ENCODE measurements at places on chromosomes 1 and 21.

GRCh38 chr1:13600762-13601453 is 17.3 kb downstream of the PDPN start:
- DNase-seq: no peak

DNA sequence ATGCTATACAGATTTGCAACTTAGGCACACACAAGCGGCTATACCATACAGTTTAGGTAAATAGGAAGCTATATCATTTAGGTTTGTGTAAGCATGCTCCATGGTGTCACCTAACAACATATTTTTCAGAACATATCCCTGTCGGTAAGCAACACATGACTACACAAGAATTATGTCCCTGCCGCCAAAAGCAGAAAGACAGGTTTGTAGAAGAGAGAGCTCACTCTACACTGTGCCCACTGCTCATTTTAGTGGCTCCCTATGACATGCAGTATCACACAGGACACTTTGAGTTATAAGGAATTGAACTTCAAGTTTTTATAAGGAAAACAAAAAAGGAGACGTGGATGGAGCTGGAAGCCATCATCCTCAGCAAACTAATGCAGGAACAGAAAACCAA is 132.5 kb upstream of the KAZN start:
- DNase-seq: no peak

GRCh38 chr21:44424608-44425306 is 30.6 kb upstream of the LRRC3 start:
- DNase-seq: no peak

DNA sequence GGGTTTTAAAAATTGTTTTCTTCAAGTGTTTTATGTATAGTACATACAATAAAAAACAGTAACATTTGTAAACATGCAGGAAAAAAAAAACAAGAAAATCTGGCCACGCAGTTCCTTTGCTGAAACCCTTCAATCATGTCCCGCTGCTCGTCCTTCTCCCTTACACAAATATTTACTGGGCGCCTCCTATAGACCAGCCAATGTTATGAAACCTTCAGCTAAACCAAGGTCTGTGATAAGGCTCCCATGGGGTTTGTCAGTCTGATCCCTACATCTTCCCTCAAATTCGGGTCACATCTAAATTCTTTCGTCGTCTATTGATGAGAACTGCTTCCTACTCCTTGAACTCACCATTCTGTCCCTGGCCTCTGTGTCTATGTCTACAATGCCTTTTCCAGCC is 583.9 kb downstream of the SMYD3 start:
- DNase-seq: no peak

DNA sequence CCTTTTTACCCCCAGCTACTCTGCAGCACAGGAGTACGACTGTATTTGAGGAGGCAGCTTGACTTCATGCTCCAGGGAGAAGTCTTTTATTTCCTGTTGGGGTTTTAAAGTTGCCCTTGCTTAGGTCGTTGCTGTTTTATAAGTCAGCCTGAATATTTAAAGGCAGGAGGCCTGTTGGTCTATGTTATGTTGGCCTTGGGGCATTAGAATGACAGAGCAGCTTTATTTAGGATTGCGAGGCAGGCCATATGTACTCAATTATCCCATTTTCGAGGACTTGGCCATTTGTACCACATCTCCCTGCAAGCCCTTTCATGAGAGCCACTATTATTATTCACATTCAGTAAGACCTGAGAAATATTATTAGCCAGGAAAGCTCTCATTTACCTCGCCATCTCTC is 47.0 kb downstream of the KIF26B start:
- DNase-seq: no peak

- no peak for DNase-seq
Measured at GRCh38 chr21:42632336-42632751, 21.1 kb upstream of the PDE9A start.

DNA sequence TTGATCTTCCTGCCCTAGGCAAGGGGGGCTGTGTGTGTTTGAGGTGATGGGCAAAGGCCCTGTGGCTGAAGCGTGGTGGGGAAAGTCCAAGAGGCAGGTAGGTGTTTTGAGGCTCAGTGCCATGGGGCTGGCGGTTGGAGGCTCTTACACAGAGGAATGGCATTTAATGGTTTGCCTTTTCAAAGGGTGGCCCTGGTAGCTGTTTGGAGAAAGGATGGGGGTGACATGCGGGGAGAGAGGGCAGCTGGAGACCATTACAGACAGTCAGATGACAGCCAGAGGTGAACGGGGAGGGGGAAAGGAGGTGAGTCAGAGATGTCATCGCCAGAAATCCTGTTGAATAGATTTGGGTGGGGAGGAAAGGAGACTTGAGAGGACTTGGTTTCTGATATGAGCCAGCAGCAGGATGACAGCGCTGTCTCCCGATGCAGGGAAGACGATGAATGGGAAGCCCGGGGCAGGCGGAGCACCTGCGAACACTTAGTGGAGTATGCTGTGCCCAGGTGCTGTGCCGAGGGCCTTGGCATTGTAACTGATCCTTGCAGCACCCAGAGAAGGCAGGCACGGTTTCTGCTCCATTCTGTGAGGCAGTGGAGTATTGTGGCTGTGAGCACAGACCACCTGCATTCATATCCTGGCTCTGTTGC is 56.3 kb downstream of the MAN1C1 start:
- no peak for DNase-seq

DNA sequence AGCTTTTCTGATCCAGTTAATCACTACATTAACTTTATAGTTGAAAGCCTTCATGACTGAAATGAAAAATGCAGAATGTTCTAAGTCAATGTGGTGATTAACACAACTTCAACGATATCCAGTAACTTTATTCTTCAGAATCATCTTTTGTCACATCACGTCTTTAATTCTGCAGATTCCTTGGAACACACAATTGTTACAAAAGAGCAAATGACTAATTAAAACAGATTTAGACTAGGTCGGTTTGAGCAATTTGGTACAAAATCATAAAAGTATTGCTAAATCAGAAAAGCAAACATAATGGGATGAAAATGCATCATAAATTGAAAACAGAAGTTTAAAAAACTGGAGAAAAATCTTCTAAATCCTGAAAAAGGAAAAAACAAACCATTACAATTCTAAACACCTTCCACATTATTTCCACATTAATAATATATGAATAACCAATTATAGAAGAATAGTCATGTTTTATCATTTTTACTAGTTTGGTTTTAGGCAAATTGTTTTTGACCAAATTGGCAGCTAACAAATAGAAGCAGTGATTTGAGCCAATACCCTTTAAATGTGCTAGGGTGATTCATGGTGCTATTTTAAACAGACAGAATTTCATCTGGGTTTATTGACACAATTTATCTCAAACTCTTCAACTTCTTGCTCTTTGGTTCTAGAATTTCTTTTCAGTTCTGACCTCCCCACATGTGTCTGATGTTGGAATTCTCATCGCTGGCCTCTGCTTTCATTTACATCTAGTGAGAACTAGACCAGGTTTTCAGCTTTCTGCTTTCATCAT is 468.1 kb upstream of the PTBP2 start:
- DNase-seq: no peak

DNA sequence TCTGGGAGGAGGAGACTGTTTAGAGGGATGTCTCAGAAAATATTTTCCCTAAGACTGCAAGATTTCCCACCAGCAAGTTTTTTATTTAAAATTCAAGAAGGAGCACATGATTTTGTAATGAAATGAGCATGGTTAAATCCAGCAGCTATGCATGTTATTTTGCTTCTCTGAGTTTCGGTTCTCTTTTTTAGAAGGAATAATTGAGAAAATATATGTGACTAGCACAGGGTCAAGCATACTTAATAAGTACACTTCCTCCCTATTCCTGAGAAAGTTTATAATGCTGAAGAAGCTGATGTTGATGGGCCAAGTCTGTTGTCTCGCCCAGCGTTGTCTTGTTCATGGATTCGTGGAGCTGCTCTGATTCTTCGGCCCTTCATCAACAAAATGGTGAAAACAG is 51.2 kb downstream of the EXO1 start:
- no peak for DNase-seq

DNA sequence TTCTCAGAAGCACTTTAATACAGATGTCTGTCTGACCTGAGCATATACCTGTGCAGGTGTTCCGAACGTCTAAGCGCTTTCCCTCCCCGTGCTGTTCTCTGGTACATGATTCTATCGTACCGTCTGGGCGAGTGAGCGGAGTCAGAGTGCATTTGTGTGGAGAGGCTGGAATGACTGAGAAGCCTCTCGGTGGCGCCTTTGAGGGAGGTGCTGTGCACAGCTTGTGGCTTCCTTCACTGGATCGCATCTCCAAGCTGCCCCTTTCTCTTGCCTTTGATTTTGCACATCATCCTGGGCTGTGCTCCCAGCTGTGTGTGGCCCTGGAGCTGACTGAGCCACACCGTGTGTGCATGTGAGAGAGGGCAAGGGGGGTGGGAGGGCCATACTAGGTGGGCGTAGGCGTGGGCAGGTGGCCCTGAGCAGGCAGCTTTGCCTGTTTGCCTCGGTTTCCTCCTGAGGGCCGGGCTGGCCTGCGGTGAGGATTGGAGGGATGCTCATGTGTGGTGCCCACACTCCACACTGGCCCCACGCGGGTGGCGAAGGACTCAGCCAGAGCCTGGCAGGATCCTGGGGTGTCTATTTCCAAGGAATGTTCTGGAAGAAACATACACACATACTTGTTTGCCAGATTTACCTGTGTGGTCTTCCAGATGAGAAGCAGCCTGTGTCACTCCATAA is 105.3 kb downstream of the ADARB1 start:
- DNase-seq: no peak

GRCh38 chr1:169809370-169810095 is 14.8 kb upstream of the METTL18 start:
- DNase-seq: peak; percentile 66

DNA sequence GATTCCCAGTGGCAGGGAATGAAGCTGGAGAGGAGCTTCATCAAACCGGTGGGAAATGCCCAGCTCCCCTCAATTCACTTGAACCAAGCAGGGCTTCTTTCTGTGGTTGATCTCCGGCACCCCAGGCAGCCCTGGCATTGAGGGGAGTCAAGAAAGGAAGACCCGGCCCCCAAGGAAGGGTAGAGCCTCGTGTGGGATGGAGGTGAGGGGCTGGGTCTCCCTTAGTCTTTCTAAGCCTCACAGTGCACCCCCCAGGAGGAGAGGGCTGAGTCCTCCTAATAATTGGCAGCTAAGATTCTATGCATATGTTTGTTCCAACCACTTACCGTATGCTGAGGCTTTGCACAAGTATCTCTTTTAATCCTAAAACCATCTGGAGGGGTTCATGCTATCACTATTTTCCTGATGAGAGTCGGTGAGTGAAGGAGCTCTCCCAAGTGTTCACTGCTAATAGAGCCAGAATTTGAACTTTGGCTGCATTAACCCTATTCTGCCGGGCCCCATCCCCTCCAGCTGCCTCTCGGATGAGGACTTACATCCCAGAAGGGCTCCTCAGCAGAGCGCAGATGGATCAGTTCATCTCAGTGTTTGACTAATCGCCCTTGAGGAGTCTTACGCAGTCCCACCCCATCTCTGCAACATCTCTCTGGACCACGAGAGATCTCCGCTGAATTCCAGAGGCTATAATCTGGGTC is 33.1 kb upstream of the TMEM51 start:
- DNase-seq: no peak

DNA sequence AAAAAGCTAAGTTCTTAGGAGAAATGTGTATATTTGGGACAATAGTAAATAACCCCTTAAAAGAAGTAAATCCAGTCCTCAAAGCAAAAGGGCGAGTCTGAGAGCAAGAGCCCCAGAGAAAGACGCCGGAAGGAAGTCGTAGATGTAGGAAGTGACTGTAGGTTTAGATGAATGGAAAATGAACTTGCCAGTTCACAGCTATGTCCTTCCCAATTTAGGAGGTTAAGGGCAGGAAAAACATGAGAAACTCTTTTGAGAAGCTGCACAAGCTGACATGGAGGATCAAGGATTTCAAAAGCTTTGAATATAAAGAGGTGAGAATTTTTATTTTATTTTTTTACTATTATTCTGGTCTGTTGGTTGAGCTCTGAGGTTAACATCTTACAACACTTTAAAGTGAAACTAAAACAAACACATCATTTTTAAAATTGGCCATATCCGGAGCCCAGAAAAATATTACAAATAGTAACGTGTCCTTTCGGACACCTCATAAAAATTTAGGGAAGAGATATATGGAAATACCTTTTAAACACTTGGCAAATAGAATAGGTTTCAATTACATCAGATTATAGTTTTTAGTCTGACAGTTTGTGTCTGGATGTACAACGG is 1178.6 kb downstream of the MRPL39 start:
- no peak for DNase-seq

GRCh38 chr1:152325111-152325510 is at the start of gene FLG:
TSS of gene FLG (minus strand) at chr1:152325239. CDS start at chr1:152315456, 9,783 bp downstream.
- peak; percentile 30 for DNase-seq

DNA sequence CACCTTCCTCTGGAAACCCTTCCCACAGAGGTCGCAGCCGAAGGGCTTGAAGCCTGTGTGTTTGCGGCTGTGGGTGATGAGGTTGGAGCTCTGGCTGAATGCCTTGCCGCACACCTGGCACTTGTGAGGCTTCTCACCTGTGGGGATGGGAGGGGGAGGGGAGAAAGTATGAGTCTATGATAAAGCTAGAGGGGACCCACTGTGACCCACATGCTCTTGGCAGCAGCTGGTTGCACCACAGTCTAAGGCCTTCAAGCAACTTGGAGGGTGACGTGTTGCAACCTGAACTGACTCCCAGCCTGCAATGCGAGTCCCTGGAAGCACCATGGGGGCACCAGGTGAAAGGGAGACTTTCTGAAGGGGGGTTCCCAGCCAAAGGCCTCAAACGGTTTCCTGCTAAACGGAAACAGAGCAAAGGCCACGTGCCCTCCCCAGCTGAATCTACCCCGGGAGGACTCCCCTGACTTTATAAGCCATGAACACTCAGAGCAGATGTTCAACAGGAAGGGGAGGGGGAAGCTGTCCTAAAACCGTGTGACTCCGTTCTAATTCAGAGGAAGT is 10.6 kb downstream of the GFI1 start:
- no peak for DNase-seq

GRCh38 chr1:227161470-227161869 is 156.8 kb downstream of the CDC42BPA start:
- no peak for DNase-seq

DNA sequence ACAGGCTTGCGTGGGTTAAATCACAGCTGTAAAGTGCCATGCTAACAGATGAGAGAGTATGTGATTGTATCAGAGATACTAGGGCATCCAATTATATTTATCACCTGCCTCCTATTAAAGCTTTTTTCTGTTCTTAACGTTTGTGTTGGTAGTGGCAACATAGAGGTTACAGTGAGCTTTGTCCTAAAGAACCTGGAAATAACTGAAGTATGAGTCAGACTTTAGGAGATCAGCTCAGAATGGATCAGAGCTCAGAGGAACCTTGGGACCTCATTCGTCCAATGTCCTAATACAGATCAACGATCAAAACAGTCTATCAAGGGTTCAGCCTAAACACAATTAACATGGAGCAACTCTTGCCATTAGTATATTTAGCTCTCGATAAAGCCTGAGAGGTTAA is 81.0 kb downstream of the RGS7 start:
- peak; percentile 53 for DNase-seq

- DNase-seq: peak; percentile 73
Measured at GRCh38 chr21:45880097-45881068, 101.2 kb upstream of the COL6A1 start.
